ENCODE measurements at places on chromosomes 16 and 17. TPM values are rescaled to one million over a fixed set of nuclear protein-coding genes. Genes with fewer than 3 reads are reported as not detected.

The SYCE1L gene
- not detected for total RNA-seq

The KRTAP1-1 gene
- total RNA-seq: not detected

The PLXDC1 gene
- not detected for total RNA-seq

The TP53TG3B gene
- not detected for total RNA-seq

The BCL6B gene
- total RNA-seq: not detected

The CHD3 gene
- total RNA-seq: 108 TPM

The KAT2A gene
- 10.7 TPM for total RNA-seq

The SCN4A gene
- total RNA-seq: not detected

The MMP25 gene
- total RNA-seq: not detected

The CBFA2T3 gene
- not detected for total RNA-seq

The UNC13D gene
- total RNA-seq: 0.83 TPM

The CRYM gene
- total RNA-seq: 0.51 TPM

The OR3A2 gene
- not detected for total RNA-seq

The ACE gene
- total RNA-seq: 1.1 TPM

The IL32 gene
- total RNA-seq: 12.5 TPM

The RNF222 gene
- total RNA-seq: not detected

The COIL gene
- 14.6 TPM for total RNA-seq

The MT1M gene
- not detected for total RNA-seq

The ZNF624 gene
- 4.4 TPM for total RNA-seq

The KRT15 gene
- 1.8 TPM for total RNA-seq

The CCL4 gene
- not detected for total RNA-seq

The HLF gene
- not detected for total RNA-seq

The SHISA6 gene
- total RNA-seq: not detected

The WNT9B gene
- not detected for total RNA-seq

The ZNF597 gene
- total RNA-seq: 3.3 TPM

The TIGD7 gene
- 5.3 TPM for total RNA-seq

The KIF18B gene
- total RNA-seq: 3.2 TPM

The TMC8 gene
- not detected for total RNA-seq

The DOK4 gene
- total RNA-seq: 38.6 TPM

The KRT33B gene
- 0.30 TPM for total RNA-seq

The BAIAP3 gene
- 0.89 TPM for total RNA-seq

The FTSJ3 gene
- 65.3 TPM for total RNA-seq

The SLC38A8 gene
- not detected for total RNA-seq

The IRX5 gene
- total RNA-seq: 0.60 TPM

The IL34 gene
- 1.9 TPM for total RNA-seq

The KRT23 gene
- total RNA-seq: 0.28 TPM

The FA2H gene
- not detected for total RNA-seq

Data from smooth muscle cell of the umbilical artery (primary cell).